ENCODE measurements at places on chromosomes 7 and 10.

DNA sequence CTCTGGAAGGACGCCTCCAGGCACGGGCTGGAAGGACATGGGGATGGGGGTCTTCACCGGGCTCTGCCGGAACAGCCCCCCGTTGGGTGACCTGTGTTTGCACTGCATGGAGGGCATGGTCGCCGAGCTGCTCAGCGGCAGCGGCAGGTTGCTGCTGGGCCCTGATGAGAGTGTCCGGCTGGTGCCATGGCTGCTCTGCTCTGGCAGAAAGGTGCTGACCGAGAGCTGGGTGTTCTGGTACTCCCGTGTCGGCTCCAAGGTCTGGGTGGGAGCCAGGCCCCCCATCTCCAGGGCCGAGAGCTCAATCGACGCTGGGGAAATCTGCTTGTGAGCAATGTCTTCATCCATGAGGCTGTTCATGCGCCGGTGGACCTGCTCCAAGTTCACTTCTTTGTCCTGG is 764.3 kb downstream of the GRID1 start:
- no peak for DNase-seq

- no peak for DNase-seq
Observed at GRCh38 chr10:20582041-20582440, 315.1 kb downstream of the NEBL start.

DNA sequence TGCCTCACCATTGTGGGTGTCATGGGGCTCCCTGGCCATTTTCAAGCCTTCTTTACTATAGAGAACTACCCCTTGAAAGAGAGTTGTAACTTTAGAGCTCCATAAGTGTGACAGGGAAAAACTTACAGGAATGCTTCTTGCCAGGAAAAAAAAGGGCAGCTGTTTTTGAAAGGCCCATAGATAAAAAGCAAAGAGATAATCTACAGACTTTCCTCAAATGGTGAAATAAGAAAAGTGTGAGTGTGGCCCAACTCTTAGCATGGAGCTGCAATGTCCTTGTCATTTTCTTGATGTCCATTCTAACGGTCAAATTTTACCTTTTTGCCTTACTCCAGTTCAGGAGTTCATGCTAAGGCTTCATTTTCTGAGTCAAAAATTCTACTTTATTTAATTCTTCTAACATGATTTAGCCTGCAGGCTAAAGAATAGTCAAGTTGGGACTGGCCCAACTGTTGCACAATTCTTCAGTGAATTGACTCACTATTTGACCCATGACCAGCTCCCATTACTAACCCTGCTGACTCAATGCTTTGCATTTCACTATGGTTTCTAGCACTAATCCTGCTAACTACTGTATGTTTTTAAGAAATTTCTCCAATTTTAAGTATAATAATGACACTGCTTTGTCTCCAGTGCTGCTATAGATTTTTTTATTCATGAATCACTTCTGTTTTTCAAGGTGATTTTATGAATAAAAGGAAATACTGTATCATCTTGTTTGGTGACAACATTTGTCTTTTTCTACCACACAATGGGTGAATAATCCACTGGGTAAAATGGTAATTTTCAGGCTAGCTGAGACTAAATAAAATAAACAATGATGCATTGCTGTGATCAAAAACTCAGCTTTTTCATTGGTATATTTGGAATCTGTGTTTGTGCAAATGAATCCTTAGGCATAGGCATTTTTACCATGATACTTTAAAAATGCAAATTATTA is 41.4 kb upstream of the SGCE start:
- peak; percentile 94 for DNase-seq

- DNase-seq = no peak
Observed at GRCh38 chr7:22115689-22116088, 170.0 kb upstream of the CDCA7L start.

DNA sequence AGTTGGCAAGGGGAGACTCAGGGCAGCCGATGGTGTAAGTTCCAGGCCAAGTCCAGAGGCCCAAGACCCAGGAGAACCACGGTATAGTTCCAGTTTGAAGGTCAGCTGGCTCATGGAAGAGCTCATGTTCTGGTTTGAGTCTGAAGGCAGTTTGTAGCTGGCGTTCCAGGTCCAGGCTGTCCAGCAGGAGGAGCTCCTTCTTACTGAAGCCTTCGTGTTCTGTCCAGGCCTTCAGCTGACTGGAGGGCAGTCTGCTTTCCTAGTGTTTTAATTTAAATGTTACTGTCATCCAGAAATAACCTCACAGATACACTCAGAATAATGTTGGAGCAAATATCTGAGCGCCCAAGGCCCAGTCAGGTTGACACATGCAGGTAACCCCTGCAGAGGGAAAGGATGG is 4.2 kb downstream of the SUN1 start:
- peak; percentile 65 for DNase-seq

DNA sequence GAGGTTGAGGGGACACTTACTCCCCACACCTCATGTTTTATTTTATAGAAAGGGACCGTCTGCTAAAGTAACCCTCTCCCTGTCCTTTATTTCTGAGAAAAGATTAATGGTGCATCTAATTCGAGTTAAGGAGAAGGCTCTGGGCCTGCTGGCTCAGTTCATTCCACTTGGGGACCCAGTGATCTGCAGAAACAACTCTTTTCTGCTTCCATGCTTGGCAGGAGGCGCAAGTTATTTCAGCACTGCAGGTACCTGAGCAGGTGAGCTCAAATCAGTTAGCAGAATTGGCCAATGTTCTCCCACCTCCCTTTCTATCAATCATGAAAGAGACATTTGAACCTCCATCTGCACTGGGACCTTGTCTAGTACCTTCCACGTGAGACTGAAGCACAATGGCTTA is 396.1 kb downstream of the SFMBT2 start:
- DNase-seq = no peak

DNA sequence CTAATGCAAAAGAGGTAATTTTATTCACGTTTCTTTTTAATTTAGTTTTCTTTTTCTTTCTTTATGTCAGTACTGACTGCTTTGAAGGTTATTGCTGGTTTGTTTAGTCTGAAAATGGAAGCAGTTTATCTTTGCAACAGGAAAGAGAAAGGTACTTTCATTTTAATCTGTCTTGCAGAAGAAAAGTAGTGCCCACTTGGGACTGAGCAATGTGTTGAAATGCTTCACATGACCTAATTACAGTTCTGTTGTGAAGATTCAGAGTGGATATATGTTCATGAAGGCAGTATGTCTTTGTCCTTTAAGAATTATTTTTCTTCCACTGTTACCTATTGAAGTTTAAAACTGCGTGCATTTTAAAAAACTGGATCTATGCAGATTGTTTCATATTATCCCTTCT is 80.1 kb downstream of the ANKIB1 start:
- DNase-seq = no peak

DNA sequence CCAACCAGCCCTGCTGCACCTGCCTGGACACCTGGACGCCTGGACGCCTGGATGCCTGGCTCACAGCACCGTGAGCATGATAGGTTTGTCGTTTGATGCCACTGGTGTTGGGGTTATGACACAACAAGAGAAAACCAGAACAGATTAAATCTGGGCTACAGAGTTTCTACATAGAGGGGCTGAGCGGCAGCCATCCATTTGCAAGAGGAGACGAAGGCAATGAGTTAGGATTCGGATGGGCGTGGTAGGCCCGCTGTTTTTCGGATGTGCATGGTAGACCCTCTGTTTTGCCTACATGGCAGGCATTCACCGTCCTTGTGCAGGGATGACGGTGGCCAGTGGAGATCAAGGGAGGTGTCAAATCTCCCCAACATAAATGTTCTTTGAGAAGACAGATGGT is 121.5 kb upstream of the RNF32 start:
- no peak for DNase-seq

Data from EH (cell line).